ENCODE measurements at places on chromosomes 12 and 14.

DNA sequence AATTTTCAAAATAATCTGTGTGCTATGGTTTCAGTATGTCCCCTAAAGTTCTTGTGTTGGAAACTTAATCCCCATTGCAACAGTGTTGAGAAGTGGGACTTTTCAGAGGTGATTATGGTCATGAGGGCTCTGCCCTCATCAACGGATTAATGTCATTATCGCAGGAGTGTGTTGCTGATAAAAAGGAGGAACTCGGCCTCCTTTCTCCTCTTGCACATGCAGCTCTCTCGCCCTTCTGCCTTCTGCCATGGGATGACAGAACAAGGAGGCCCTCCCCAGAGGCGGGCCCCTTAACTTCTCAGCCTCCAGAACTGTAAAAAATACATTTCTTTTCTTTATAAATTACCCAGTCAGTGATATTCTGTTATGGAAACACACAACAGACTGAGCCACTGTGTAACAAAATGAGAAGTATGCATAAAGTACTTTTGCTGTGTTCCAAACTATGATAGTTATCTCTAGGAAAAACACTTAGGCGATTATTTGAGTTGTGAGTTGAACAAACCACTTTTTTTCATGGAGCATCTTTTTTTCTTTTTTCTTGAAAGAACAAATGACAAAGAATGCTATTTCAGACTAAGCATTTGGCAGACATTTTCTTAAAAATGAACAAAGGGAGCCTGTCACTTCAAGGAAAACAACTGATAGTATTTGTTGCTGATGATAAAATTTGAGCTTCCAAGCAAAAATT, 134.8 kb upstream of the FUT8 start:
- no peak for DNase-seq

- peak; percentile 59 for DNase-seq
Observed at GRCh38 chr14:54737132-54737711, 165.4 kb downstream of the GCH1 start.

DNA sequence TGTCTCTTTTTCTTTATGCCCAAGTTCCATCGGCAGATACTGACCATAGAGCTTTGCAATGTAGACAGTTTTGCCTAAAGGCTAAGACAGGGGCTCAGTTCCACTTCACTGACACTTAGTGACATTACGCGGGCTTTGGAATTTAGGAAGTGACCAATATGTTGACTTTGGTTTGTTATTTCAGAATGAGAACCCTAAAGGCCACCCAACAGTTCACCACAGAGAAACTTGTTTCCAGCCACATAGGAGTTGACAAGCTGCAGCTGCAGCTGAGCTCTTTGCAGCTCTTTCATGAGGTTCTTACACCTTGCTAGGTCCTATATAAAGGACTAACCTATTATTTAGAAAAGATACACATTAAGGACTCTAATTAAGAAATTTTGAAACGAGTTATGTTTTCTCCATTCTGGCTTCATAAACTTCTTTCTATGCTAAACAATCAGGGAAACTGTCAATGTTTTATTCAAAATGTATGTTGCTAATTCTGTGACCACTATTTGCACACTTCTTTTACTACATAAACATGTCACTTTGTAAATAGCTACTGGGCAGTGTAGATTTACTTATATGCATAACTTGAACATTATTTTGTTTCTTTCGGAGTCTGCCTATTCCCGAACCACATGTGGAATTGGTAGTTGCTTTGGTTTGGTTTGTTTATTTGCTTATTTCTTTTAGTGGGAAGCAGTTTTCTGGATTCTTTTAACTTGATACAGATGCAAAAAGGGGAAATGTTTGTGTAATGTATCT, 18.5 kb upstream of the KLRD1 start:
- DNase-seq: no peak

DNA sequence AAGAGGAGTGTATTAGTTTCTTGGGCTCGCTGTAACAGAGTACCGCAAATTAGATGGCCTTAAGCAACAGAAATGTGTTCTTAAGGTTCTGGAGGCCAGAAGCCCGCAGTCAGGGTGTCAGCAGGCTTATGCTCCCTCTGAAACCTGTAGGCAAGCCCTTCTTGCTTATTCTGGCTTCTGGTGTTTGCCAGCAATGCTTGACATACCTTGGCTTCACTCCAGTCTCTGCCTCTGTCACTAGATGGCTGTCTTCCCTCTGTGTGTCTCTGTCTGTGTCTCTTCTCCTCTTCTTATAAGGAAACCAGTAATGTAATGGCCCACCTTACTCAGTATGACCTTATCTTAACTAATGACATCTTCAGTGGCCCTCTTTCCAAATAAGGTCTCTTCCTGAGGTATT, 85.1 kb downstream of the DERA start:
- DNase-seq: peak; percentile 65

DNA sequence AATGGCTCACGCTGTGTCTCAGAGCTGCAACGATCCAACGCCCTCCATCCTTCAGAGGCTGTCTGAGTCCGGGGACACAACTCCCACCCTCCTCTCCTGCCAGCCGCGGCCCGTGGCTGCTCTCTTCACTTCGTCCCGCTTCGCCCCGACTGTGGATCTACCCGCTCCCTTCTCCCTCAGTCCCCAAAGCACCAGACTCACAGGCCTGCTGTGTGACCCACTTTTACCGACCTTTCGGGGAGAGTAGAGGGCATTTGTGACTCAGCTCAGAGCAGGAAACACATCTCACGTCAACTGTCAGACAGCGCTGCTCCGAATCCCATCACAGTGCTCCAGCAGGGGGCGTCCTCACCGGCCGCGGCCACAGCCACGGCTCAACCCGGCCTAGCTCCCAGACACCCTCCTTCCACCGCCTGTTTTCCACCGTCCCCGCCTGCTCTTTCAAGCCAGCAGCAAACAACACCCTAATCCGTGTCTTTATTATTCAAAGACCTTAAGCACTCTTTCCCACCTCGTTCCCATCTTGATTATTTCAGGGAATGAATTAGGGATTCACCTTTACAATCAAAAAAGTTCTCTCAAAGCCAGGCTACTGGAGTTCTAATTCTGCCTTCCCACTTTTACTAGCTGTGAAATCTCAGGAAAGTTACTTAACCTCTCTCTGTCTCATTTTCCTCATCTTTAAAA, 5.0 kb upstream of the AQP2 start:
- DNase-seq: peak; percentile 96

GRCh38 chr14:80055667-80056496, 155.4 kb downstream of the DIO2 start:
- DNase-seq: peak; percentile 68

GRCh38 chr12:106287364-106287763, 15.2 kb upstream of the TCP11L2 start:
- peak; percentile 10 for DNase-seq

GRCh38 chr12:10562306-10562933, 51.0 kb downstream of the MAGOHB start:
- DNase-seq: no peak

DNA sequence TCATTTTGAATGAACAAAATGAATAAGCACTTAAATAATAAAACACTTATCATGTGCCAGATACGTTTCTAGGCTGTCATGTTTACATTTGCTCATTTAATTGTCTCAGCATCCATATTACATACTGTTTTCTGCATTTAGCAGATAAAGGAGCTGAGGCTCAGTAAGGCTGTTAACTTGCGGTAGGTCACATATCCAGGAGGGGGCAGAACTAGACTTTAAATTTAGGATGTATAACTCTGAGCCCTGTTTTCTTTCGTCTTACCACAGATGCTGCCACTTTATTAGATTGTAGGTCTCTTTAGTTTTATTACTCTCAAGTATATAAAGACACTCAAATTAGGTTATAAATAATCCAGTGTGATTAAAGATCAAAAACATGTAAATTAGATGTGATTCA, 17.7 kb downstream of the IRAK4 start:
- DNase-seq: no peak

DNA sequence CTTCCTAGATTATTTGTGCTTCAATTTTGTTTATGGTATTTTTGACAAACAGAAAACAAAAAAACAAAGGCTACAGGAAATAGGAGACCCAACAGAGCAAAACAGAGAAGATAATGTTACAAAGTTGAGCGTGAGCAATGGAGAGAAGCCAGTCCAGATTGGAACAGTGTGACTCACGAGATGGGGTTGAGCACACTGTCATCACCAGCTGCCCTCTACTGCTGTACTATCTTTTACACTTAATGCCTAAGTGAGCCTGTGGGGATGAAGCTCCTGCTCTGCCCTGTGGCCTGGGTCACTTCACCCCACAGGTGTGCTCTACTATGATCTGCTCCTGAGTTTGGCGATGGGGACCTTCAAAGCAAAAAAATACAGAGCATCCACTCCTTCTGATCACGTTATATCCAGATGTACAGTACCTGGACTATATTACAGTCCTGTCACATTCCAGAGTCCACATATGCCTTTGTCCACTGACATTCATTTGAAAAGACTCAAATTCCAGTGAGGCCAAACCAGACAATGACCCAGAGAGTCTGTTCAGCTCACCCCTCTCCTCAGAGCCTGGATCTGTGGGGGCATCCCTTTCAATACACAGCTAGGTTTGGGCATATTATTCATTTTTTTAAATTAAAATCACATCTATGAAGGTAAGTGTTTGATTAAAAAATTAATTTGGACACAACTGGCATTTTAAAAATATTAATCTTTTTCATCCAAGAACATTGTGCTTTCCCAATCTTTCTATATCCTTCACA, 4.4 kb downstream of the IPO8 start:
- peak; percentile 77 for DNase-seq

GRCh38 chr12:94553130-94553519, 93.5 kb upstream of the CEP83 start:
- no peak for DNase-seq

DNA sequence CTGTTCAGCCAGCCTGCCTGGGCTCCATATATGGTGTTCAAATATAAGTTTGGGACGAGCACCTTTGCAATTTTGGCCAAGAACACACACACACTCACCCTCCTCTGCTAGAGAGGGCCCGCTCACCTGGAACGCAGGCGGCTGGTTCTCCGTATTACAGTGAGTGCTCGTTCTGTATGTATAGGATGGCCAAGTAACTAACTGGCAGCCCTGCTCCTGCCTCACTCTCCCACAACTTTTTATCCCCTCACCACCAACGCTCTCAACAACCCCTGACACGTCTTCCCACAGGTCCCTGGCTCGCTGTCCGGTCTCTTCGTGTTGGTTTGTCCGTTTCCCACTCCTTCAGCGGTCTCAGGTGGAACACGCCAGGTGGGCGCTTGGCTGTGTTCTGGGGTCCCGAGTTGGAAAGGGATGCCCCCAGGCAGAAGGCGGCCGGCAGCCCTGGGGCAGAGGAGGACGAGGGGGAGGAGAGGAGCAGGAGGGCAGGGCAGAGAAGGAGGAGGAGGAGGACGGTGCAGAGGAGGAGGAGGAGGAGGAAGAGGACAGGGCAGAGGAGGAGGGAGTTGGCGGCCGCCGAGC, 398 bp upstream of the MSRB3 start:
- no peak for DNase-seq

GRCh38 chr12:98758331-98758730, 113.2 kb downstream of the APAF1 start:
- DNase-seq: no peak

- no peak for DNase-seq
Observed at GRCh38 chr12:41897593-41897992, 247.1 kb downstream of the GXYLT1 start.

DNA sequence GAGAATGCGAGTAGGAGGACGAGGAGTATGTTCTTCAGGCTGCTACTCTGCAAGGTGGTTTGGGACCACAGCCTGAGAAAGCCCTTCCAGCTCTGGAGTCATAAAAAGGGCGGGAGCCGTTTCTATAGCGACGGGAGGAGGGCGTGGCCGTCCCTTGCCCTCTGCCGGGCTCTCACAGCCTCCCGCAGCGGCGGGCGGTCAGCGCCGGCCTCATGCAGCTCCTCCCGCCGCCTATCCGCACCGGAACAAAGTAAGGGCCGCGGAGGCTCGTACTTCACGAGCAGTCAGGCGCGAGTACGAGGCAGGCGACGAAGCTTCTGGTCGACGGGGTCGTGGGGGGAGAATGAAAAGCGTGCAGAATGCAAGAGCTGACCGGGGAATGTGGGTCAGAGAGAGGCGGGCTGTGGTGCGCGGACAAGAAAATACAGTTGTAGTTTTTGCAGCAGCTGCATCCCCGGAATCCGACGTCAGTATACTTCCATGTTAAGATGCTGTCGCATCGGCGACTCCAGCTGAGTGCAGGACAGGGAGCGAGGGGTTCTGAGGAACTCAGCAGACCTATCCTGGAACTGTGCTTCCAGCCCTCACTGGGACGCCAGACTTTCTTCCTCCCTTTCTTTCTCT, at the start of gene DYRK4:
Gene DYRK4 (plus strand): TSS at position 175 of the 624 bp plus-strand sequence. CDS start 38 bp downstream, at position 213.
- DNase-seq: peak; percentile 97

DNA sequence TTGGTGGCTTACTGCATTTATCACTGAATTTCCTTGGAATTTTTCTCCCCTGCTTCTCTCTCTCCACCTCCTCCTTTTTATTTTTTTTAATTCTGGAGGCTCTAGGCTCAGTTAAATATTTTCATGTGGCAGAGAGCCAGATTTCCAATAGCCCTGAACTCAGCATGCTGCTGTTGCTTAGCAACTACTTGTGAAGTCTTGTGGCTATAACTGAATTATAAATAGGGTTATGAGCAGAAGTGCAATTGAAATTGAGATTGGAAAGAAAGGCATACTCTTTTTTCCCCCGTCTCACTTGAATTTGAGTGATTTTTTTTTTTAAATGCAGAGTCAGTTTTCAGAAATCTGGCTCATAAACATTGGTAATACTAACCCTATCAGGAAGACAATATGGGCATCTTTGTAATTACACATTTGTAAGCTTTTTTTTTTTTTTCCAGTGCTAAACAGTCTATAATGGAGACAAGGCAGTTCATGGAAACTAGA, 38.3 kb downstream of the ATF7IP start:
- DNase-seq: no peak

- DNase-seq: no peak
Observed at GRCh38 chr12:132152953-132153352, 8.7 kb downstream of the NOC4L start.

- DNase-seq: no peak
Observed at GRCh38 chr12:104222976-104223375, 7.4 kb downstream of the TXNRD1 start.

GRCh38 chr14:85218982-85219381, 311.0 kb upstream of the FLRT2 start:
- no peak for DNase-seq

DNA sequence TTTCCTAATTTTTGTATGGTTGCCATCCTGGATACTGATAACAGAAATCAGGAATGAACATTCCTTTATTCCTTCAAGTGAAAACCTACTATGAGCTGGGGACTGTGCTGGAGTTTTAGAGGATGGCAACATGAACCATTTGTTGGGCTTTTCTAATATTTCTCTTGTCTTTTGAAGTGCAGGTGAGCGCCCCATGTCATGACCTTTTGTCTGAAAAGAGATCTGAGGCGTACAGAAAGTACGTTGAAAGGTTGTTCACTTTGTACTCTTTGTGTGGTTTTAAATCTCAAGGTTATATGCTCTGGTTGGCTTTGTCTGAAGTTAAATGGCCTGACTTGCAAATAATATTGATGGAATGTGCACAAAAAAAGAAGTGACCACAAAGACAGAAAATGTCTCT, 79.0 kb downstream of the GAS2L3 start:
- no peak for DNase-seq

- DNase-seq: peak; percentile 48
Observed at GRCh38 chr12:54413284-54414190, 5.5 kb downstream of the ITGA5 start.

GRCh38 chr12:22408610-22409376, 74.3 kb upstream of the ST8SIA1 start:
- no peak for DNase-seq

All from islet precursor cell (in vitro differentiated cells).